AG04449 (cell line): ENCODE measurements at places on chromosomes 11 and 22.

DNA sequence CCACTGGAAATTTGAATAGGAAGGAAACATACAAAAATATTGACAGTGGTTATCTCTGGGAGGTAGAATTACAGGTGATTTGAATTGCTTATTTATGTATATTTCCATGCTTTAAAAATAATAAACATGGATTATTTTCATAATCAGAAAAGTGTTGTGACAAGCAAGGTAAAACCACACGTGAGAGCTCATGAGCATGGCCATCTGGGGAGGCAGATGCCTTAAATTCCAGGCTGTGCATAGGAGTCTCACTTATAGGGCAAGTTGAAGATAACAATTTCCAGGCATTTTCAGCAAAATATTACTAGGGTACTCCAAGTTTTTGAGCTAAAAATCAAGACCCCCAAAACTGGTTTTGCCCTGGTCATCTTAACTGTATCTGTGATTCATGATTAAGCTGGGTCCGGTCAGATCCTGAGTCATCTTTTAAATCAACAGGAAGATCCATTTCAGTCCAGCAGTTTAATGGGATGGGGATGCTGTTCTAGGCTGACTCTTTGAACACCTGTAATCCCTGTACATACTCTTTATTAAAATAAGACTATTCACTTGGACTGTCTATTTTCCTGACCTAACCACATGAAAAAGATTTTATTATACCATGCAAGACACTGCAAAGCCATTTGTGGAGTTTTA is 115.8 kb upstream of the NARS2 start:
- no peak for DNase-seq

GRCh38 chr11:567011-567628 is 6.3 kb downstream of the RASSF7 start:
- no peak for DNase-seq

- no peak for DNase-seq
Observed at GRCh38 chr22:43273902-43274484, 69.2 kb downstream of the SCUBE1 start.

GRCh38 chr22:43889860-43890253 is 2.0 kb downstream of the PNPLA5 start:
- DNase-seq, result no peak

DNA sequence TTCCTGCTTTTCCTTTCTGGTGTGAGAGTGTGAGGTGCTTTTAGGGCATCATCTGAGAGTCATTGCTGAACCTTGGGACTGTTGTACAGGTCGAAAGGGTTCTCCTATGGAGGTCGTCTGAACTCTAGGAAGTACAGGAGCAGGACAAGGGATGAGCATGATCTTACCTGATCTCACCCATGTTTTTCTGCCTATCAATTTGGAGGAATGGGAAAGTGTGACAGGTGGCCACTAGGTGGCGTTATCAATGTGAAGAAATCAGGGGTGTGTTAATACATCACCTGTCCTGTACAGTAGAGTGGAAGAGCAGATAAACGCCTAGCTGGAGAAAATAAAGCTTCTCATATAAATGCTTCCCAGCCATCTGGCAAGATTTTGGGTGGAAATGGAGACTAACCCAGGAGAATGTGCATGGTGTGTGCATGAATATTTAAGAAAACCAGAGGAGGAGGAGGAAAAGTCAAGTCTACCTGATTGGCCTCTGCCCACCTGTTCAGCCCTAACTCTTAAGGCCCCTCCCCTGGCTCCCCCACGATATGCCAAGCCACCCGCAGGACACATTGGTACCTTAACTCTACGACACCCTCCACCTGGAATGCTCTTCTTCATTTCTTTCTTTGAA is 72.0 kb upstream of the NARS2 start:
- no peak for DNase-seq

- no peak for DNase-seq
Observed at GRCh38 chr11:2443881-2444820, at the start of gene TRPM5. TRPM5 (minus strand) TSS chr11:2444514; CDS start chr11:2423036, 21,478 bp downstream.

GRCh38 chr22:29377979-29378378 is 10.4 kb downstream of the AP1B1 start:
- no peak for DNase-seq

DNA sequence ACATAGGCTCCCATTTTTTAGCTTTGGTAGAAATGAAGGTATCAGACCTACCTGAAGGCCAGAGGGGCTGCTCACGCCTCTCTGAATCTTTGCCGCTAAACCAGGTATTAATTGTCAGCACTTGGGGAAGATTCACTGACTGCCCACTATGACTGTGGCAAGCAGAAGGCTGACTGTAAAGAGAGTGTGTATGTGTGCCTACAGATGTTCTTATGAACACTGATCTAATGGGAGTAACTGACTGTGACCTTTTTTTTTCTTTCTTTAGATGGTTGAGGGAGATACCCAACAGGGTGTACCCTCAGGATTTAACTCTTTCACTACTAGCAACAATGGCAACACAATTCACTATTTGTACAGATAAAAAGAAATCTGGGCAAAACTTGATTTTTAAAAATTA is at the start of gene RAG2:
RAG2 (minus strand) TSS at position 186 of the 400 bp plus-strand sequence. CDS start 4,068 bp downstream, outside the sequence.
- DNase-seq, result no peak

- DNase-seq, result no peak
Observed at GRCh38 chr22:42151924-42152635, 21.5 kb upstream of the CYP2D6 start.

- DNase-seq, result no peak
Observed at GRCh38 chr11:21896216-21896615, 296.7 kb upstream of the ANO5 start.

DNA sequence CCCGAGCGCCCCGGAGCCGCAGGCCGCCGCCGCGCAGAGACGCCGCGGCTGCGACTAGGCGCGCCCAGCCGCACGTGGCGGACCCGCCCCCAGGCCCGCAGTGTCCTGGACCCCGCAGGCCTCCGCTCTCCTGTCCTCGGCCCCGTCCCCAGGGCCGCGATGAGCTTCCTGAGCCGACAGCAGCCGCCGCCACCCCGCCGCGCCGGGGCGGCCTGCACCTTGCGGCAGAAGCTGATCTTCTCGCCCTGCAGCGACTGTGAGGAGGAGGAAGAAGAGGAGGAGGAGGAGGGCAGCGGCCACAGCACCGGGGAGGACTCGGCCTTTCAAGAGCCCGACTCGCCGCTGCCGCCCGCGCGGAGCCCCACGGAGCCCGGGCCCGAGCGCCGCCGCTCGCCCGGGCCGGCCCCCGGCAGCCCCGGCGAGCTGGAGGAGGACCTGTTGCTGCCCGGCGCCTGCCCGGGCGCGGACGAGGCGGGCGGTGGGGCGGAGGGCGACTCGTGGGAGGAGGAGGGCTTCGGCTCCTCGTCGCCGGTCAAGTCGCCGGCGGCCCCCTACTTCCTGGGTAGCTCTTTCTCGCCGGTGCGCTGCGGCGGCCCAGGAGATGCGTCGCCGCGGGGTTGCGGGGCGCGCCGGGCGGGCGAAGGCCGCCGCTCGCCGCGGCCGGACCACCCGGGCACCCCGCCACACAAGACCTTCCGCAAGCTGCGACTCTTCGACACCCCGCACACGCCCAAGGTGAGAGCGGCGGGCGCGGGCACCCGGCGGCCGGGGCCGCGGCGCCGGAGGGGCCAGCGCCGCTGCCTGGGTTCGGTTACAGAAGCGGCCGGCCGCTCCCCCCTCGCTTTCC is 528 bp downstream of the WEE1 start:
- DNase-seq, result no peak

DNA sequence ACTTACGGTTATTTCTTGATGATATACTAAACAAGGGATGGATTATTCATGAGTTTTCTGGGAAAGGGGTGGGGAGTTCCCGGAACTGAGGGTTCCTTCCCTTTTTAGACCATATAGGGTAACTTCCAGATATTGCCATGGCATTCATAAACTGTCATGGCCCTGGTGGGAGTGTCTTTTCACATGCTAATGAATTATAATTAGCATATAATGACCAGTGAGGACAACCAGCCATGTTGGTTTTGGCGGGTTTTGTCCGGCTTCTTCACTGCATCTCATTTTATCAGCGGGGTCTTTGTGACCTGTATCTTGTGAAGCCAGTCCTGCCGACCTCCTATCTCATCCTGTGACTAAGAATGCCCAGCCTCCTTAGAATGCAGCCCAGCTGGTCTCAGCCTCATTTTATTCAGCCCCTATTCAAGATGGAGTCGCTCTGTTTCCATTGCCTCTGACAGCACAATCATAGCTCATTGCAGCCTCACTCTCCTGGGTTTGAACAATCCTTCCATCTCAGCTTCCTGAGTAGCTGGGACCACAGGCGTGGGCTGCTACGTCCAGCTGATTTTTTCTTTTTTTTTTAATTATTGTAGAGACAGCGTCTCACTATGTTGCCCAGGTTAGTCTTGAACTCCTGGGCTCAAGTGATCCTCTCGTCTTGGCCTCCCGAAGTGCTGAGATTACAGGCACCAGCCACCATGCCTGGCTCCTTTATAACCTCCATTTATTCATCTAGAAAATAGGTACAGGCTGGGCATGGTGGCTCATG is 52.6 kb upstream of the EMID1 start:
- no peak for DNase-seq

GRCh38 chr11:2294926-2295290 is 6.8 kb downstream of the C11orf21 start:
- no peak for DNase-seq

GRCh38 chr22:46774253-46774979 is 12.0 kb downstream of the TBC1D22A start:
- DNase-seq, result no peak

- DNase-seq, result no peak
Observed at GRCh38 chr11:19552656-19553260, 159.9 kb upstream of the NAV2 start.

GRCh38 chr11:23206741-23207336 is 346.6 kb upstream of the CCDC179 start:
- DNase-seq, result no peak

DNA sequence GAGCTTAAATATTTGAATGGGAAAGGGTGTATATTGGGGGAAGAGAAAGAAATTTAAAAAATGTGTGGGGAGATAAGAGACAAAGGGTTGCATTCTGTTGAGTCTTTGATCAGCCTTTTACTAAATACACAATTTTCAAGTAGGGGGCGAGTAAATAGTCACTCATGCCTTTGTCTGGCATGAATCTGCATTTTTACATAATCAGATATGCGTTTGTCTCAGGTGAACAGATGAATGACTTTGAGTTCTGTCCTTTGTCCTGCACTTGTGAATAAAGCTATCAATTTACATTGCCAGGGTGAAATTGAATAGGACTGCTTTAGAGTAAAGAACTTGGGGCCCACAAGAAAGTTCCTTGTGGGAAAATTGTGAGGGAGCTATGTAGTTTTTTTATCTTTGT is 523.6 kb upstream of the LUZP2 start:
- no peak for DNase-seq

DNA sequence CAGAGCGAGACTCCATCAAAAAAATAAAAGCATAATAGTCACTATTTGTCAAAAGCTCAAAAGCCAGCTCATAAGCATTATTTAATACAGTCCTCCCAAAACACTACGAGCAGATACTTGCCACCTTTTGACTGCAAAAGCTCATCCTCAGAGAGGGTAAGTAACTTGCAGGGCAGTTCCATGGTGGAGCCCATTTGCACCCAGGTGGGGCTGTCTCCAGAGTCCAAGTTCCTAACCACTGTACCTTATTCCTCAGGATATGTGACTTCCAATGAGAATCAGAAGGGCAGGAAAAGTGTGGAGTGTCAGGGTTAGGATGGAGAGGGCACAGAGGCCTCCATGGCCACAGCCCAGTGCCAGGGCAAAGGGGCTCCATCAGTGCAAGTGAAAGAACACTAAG is 28.6 kb upstream of the POU2AF1 start:
- DNase-seq, result no peak

DNA sequence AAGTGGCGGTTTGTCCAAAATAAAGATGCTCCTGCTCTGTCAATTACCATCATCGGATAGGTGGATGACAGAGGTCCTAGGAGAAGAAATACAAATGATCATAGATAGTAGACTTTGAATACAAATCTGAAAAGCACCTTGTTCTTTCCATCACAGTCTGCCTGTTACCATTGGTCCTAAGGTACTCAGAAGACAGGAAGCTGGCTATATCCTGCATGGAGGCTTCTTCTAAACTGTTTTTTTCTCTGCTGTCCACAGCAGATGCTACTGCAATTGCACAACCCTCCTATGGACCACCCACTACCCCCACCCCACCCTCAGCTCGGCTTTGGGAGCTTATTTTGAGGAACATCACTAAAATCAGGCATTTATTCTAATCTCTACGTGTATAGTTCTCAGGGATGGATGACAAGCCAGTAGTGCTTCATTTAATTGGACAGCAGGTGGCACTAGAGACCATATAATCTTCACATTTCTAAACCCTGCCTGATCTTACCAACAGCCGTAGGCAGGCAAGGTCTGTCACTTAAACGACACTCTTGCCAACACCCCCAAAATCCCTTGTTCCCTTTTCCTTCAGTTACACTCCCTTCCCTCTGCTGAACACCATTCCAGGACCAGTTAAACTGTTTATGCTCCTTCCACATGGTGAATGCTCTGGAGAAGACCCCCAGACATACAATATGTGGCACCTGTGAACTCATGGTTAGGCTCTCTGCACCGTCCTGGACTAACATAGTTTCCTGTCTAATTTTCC is 6.6 kb upstream of the PTS start:
- no peak for DNase-seq

GRCh38 chr11:85867751-85868150 is 12.6 kb downstream of the CCDC83 start:
- no peak for DNase-seq

GRCh38 chr22:24265734-24266133 is 4.9 kb upstream of the SPECC1L start:
- no peak for DNase-seq

DNA sequence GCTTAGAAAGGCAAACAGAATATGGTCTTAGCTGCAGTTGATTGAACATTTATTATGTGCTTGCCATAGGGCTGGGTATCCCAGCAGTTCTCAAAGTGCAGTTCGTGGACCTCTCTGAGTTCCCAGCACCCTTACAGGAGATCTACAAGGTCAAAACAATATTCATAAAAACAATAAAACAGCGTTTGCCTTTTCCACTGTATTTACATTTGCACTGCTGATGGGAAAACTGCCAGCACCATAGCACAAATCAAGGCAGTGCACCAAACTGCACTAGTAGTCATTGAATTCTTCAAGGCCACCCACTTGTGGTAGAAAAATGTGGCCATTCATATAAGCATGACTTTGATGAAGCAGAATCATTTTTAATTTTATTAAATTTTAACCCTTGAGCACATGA is 128.1 kb downstream of the CCDC34 start:
- no peak for DNase-seq

- no peak for DNase-seq
Observed at GRCh38 chr11:59791639-59792038, 18.9 kb downstream of the MRPL16 start.

DNA sequence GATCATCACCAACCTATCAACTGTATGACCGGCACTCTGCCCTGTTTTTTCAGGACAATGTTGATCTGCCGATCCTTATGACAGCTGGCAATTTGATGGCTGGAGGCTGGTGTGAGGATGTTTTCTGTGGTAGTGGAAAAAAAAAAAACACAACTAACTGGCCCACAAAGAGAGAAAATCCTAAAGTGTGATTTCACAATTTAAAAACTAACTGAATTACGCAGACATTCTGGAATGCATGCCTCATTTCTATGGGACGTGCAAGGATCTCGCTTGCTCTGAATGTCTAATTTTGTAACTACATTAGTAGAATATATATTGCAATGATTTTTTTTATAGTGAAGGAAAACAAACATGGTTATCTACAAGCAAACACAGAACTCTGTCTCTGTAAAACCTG is 590.5 kb downstream of the ETS1 start:
- DNase-seq, result peak; percentile 14
